ENCODE measurements at places on chromosomes 11 and 22. TPM values are rescaled to one million over a fixed set of nuclear protein-coding genes. Genes with fewer than 3 reads are reported as not detected.

Gene ELF5
- total RNA-seq, result not detected

Gene OR56A1
- total RNA-seq, result under 0.01 TPM

Gene NRIP3
- 5.0 TPM for total RNA-seq

Gene TRPC6
- 1.3 TPM for total RNA-seq

Gene CHADL
- 0.46 TPM for total RNA-seq

Gene CRYBB1
- total RNA-seq, result not detected

All from motor neuron (in vitro differentiated cells).